Activated naive CD8-positive, alpha-beta T cell treated with anti-CD3 and anti-CD28 coated beads, Interleukin-2, amount 10 ng/mL, durations not matched to agents 7 days and 5 days (primary cell): ENCODE measurements at places on chromosomes 7 and 10.
A peak's percentile ranks its signal among the peaks of the same experiment; 100 is the strongest.

DNA sequence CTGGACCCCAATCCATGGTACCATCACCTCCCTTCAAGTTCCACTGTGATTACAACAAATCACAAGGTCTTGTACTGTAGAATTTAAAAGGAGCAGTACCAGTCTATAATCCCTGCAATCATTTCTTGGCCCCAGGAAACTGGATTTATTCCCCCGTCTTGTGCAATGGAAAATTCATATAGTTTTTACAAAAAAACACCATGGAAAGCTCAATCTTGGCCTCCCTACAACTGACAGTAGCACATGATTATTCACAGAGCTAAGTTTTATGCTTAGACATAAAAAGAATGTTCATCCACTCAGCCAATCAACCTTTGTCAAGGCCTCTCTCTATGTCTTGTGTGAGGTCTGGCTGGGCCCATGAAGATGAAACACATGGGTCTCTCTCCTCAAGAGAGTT, 10.2 kb downstream of the DGKI start:
- DNase-seq: no peak

DNA sequence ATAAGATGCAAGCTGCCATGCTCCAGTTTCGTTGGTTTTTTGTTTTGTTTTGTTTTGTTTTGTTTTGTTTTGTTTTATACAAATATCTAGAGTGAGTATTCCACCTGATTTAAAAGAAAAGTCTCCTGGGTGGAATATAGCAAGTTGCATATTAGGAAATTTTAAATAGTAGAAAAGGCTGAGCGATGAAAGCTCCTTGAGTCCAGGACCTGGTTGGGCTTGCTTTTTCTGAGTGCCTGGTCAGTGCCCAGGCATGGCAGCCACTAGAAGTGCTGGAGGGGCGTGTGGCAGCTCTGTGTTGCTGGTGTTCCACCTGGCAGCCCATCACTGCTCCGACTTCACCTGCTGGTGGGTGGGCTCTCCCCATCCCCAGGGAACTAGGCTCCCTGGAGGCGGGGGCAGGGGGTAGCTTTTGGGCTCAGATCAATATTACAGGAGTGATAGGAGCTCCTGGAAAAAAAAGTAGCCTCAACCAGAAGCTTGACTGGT, 8.0 kb downstream of the COL17A1 start:
- DNase-seq: no peak

DNA sequence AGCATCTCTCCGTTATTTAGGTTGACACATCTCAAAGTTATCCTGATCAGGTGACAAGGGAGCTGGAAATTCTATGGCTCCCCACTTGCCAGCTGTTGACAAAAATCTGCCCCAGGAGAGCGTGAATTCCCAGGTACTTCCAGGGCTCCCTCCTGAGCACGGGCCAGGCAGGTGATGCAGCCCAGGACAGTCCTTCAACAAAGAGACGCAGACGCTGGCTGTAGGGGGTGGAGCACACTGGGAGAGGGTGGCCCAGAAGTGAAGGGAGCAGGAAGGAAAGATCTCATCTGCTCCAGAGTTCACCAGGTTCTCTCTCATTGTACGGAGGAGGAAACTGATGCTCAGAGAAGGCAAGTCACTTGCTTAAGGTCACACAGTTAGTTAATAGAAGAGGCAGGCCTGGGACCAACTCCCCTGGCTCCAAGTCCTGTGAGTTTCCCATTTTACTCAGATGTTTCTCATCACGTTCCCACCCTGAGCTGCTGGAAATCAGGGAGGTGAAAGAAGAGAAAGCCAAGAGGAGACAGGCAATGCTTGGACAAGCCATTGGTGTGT, 41.0 kb upstream of the CHST3 start:
- DNase-seq: no peak

- no peak for DNase-seq
Observed at GRCh38 chr7:128855559-128855958, 7.1 kb upstream of the ATP6V1F start.

DNA sequence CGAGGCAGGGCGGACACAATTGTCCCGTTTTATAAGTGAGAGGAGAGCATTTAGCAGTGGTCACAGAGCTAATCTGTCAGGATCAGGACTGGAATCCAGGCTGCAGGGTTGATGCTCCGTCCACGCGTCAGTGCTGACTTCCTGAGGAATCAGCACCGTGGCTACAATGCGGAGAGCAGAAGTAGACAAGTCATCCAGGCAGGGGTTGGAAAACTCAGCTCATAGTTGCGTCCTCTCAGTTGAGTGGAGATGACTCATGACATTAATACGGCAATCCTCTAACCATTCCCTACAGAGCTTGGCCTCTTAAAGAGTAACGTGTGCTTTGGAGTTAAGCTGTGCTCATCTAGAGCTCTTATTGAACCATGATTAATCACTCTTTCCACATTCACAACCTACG, 17.1 kb upstream of the HTR5A start:
- no peak for DNase-seq

DNA sequence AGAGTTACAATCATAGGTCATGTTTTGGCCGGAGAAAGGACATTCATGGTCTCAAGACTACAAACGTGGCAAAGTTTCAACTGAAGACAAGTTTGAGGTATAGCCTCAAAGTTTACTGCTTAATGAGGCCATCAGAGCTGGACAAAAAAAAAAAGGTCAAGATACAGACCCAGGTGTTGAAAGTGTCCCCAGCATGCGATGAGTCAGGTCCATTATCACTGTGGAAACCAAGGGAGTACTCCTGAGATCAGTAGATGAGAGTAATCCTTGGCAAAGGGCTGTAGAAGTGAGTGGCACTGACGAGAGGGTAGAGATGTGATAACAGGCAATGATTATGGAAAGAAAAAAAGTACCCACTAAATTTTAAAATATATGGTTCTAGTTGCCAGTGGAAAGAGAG, 80.1 kb upstream of the LRRN3 start:
- no peak for DNase-seq

DNA sequence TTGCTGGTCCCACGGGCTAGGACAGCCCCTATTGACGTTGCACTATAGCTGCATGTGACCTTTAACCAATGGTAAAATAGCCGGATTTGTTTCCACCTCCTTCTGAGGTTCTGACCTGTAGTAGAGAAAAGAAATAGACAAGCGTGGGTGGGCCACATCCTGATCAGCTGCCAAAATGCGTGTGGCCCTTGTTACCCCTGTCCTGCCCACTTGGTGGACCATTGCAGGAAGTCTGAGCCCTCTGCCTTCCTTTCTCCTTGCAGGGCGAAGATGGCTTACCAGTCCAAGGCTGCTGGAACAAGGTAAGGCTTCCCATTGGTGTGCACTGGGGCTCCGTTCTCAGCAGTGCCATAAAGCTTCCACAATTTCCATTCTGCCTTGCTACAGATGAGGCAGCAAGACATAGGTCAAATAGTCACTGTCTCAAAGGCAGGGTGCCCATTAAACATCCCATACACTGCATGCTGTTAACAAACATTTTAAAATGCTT, 95.9 kb upstream of the MACROH2A2 start:
- no peak for DNase-seq

DNA sequence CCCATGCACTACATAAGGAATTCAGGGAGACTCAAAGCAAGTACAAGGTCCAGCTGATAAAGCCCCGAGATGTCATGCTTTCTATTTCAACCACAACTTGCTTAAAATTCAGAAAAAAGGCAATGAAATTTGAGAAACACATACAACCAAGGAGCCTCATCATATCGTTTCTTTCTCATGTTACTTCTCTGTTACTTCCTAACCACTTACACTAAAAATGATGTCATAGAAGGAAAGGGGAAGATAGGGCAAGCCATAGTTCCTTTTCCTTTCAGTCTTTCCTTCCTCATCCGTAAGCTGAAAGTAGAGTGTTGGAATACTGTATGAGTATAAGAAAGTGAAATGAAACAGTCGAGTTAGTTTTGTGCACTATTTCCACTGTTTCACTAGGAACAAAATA, 27.9 kb upstream of the CDK14 start:
- no peak for DNase-seq

DNA sequence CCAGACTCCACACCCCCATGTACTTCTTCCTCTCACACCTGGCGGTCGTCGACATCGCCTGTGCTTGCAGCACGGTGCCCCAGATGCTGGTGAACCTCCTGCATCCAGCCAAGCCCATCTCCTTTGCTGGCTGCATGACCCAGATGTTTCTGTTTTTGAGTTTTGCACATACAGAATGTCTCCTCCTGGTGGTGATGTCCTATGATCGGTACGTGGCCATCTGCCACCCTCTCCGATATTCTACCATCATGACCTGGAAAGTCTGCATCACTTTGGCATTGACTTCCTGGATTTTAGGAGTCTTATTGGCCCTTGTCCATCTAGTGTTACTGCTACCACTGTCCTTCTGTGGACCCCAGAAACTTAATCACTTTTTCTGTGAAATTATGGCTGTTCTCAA, 4.8 kb downstream of the OR2A25 start:
- DNase-seq: no peak

- DNase-seq: no peak
Observed at GRCh38 chr7:134782121-134782623, 2.7 kb downstream of the CALD1 start.

DNA sequence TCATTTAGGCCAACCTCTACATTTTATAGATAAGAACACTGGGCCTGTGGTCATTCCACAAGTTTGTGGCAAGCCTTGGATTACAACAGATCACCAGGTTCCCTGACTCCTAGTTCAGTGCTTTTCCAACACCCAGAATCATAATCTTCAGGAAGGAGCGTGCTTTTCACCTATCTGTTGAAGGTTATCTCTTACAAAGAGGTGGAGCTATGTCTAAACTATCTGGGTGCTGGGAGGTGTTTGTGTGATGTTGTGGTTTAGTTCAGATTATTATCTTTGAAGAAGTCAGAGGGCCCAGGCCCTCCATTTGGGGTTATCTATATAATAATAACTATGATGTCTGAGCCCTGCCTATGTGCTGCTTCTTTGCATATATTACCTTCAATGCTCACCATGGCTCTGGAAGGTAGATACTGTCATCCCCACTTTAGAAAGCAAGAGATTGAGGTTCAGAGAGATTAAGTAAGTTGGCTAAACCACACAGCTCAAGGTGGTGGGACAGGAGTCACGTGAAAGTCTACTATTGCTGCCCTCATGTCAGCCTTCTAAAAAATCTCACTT, 24.0 kb downstream of the IL2RA start:
- DNase-seq: peak; percentile 27

DNA sequence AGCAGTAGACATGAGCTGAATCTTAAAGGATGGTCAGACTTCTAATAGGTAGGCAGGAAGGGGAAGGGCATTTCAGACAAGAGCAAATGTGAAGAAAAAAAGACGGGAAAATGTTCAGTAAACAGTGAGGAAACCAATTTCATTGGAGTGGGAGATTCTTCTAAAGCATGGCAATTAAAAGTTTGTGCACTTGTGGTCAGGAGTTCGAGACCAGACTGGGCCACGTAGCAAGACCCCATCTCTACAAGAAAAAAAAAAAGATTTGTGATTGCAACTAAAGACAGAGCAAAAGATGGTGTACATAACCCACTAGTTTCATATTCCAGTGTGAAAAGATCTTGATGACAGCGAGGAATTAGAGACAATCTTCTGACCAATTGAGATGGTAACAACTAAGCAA, 41.7 kb downstream of the CCDC71L start:
- DNase-seq: no peak

- no peak for DNase-seq
Observed at GRCh38 chr10:33818343-33818742, 483.9 kb upstream of the NRP1 start.

DNA sequence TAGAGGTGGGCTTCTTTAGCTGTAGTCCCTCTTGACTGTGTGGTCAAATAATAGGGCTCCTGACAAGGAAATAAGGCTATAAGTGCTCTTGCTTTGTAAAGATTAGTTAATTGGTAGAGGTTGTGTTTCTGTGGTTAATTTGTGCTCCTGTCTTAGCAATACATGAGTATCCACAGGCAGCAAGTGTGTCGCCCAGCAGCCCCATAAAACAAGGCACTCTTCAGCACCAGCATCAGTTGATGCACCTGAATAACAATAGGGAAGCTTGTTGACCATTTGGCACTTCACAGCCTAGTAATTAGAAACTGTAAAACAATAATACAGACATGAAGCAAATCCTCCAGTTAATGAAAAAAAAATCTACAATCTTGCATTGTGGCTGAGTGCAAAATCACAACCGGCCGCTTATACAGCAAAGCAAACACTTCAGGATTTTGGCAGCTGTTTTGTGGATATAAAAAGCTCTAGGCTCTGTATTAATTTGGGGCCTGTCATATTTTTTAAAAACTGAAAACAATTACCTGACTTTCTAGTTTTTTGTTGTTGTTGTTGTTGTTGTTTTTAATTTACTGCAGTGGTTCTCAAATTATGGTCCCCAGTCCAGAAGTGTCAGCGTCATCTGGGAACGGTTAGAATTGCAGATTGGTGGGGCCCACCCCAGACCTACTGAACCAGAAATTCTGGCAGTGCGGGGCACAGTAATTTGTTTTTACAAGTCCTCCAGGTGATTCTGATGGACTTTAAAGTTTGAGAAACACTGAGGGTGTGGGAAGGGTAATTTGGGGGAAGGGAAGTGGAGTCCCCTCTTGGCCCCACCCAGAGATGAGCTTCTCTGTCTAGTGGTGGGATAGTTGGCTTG, 56.8 kb downstream of the AUTS2 start:
- no peak for DNase-seq

GRCh38 chr7:78164459-78164858, 365.9 kb downstream of the PHTF2 start:
- no peak for DNase-seq

DNA sequence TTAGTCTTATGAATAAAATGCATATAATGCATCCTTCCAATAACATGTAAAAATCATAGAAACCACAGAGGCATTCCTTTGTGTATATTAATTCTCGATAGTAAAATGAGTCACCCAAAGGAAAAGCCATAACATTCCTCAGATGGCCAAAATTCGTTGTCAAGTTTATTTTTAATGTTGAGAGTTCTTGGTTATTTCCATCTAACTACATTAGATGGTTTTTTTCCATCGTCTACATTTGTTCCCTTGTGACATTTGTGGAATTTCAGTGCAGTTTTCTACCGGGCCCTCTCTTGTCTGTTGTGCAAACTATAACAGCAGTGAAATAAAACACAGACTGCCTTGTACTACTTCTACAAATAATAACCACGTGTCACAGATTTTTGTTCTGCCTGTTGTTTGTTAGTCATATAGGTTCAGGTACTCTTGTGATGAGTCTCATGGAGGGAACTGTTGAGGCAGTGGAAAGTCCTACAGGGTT, 54.7 kb upstream of the CCAR1 start:
- DNase-seq: no peak

DNA sequence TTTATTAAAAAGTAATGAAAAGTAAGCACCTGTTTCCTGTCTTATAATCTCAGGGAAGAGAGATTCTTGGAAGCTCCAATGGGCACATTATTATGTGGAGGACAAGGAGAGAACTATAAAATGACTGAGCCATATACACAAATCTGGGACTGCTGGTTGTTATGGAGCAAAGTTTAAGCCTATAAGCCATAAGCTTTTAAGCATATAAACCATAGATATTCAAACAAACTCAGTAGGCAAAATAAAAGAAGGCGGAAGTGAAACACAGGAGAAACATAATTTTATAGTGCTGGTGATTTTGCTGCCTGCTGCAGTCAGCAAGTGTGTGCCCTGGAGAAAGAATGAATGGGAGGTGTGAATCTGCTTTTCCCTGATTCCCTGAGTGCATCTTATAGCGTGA, 274.4 kb downstream of the KIF20B start:
- DNase-seq: no peak

- no peak for DNase-seq
Observed at GRCh38 chr10:129942936-129943715, 20.9 kb downstream of the EBF3 start.

- no peak for DNase-seq
Observed at GRCh38 chr7:3217166-3217565, 83.9 kb upstream of the SDK1 start.
